ENCODE measurements at places on chromosomes 1 and 21.

- DNase-seq, result no peak
Observed at GRCh38 chr1:61637470-61637869, 87.5 kb downstream of the TM2D1 start.

GRCh38 chr1:225253173-225253572 is 174.7 kb downstream of the LBR start:
- DNase-seq, result no peak

DNA sequence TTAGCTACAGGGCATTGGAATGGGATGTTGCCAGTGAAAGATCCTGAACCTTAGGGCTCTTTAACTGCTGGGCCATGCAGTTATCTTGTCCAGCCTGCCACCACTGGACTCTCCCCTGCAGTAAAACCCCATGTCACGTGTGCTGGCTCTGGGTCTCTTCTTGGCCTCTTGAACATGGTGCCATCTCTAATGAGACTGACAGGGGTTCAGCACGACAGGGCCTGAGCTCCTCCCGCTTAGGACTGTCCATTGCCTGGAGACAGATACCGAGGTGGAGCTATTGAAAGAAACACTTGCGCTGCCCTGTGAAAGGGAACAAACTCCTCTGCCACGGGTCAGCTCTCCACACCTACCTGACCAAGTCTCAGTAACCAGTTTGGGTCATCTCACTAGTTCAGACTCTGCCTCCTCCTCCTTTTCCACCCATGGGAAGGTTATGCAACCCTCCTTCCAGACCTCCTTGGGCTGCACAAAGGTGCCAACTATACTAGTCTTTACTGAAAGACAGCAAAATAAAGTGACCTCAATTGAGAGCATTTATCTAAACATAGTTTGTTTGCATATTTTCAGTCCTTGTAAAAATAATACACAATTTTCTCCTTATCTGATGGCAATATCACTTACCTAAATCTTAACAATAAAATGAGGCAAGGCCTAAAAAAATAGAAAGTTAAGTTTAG is 66.0 kb downstream of the GNG12 start:
- DNase-seq, result no peak

GRCh38 chr1:145957443-145958319 is at the start of gene LIX1L:
LIX1L (minus strand) TSS chr1:145958017; CDS start chr1:145957927, 90 bp downstream.
- peak; percentile 98 for DNase-seq

DNA sequence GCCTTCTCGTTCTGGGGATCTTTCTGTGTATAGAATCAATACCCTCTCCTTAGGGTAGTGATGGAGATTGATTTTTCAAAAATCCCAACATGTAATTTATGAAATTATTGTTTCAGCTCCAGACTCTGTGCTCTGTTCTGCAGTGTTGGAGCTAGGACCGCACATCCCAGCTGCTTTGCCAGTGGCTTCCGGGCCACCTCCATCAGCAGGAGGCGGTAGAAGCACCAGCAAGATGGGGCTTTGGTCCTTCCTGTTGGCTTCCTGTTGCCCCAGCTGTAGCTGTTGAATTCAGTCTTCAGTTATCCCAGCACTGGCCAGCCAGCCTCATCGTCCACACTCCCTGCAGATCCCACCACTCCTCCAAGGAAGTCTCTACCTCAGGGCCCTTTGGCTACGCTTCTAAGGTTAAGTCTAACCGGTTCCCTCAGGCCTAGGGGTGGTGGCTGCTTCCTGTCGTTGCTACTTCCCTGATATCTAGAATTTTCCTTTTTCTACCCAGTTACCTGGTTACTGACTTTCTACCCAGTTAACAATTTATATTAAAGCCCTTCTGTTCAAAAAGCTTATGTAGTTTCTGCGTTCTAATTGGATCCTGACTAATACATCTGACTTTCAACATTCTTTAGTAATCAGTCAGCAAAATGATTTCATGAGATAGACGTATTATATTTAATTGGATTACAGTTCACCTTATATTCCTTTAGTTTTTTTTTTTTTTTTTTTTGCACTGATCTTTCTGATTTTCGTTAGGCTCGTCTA is 24.6 kb downstream of the GALNT2 start:
- DNase-seq, result no peak

DNA sequence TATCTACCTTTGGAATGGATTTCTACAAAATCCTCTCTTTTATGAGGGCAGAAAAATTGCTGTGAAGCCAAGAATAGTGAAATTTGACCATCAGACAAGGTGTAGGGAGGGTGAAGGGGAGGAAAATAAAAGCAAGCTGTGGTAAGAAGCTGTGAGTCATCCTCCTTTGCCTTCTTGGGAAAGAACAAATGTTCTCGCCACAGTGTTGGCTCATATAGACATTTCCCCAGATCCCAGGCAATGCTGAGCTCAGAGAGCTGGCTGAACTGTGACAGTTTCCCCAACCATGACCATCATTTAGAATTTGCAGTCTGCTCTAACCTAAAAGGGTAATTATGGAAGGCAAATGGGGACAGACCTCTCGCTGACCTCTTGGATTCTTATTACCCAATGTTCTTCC is 235.4 kb downstream of the PBX1 start:
- DNase-seq, result no peak

DNA sequence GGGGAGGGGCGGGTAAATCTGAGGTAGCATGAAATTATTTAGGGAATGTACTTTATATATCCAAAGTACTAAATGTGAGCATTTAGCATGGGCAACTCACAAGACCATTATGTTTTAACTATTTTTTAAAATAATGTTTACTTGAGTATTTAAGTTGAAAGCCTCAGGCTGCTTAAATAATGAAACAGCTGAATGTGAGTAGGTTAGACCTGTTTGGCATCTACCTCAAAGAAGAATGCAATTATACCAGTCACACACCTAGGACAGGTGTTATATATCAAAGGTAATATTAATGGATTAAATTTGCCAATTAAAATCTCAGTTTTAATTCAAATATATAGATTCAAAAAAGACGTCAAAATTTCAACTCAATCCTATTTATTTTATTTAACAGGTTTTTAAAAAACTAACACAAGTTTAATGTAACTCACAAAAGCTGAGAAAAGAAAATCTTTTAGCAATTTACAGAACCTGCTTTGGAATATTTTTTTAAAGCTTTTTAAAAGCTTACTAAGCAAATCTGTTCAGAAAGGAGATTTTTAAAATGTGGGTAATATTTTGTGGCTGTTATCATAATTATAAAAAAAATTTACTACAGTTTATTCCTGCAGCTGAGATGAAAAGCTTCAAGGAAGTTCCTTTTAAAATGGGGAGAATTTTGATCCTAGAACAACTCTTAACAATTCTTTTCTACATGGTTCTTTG is 104.6 kb upstream of the LBR start:
- no peak for DNase-seq

DNA sequence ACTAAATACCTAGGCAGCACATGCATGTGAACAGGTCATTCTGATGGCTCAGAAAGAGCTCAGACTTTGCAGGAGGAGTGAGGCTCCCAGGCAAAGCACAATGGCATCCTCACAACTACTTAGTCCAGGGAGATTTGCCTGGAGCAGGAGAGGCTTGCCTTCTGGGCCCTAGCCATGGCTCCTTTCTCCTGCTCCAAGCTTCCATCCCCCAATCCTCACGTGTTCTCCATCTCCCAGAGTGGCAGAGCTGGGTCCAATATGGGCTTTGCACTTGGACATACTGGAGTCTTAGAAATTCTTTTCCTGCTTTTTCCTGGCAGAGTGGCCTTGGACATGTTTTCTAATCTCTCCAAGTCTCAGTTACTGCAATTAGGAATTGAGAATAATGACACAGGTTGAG is 15.8 kb downstream of the MYBPH start:
- no peak for DNase-seq

DNA sequence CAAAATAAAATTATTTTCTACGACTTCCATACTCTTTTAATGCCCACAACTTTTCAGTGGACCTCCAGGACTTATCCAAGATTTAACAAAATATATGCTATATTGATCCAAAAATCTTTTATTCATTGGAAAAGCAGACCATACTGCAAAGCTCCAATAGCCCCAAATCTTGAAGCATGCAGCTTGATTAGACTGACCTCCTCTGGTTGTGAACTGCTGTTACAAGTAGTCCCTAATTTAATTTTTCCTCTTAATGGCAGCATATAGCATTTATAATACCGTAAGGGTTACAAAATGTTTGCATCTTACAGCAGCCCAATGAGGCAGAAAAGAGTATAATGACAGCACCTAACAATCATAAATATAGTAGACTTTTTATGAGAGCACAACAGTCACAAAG is 49.8 kb downstream of the TPR start:
- no peak for DNase-seq

- DNase-seq, result no peak
Observed at GRCh38 chr1:165773324-165773965, 4.8 kb upstream of the TMCO1 start.
